Amniotic stem cell (primary cell): ENCODE measurements at places on chromosomes 3 and 15.
A peak's percentile ranks its signal among the peaks of the same experiment; 100 is the strongest.

DNA sequence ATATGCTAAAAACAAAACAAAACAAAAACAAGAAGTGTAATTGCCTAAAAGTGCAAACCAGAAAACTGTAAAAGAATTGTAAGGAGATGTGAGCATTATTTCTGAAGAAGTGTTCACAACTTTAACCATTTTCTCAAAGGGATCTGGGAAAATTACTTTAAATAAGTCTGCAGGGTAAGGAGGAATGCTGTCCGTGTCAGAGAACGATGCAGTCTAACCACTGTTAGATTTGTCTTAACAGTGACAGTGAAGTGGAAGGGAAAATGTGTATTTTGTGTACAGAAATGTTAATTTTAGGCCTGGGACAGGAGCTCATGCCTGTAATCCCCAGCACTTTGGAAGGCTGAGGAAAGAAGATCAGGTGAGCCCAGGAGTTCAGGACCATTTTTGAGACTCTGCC is 95.7 kb downstream of the DLG1 start:
- DNase-seq = no peak

GRCh38 chr15:37995461-37996347 is 61.3 kb downstream of the TMCO5A start:
- DNase-seq = peak; percentile 18

DNA sequence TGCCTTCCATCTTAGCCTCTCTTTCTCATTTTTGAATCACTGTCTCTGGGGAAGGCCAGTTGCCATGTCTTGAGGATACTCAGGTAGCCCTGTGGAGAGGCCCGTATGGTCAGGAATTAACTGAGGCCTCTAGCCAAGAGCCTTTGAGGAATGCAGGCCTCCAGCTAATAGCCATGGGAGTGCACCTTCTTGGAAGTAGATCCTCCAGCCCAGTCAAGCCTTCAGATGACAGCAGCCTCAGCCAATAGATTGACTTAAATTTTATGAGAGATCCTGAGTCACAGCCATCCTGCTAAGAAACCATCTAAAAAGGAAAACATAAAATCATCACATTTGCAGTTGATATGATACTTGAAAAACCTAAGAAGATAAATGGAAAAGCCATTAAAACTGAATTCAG is 112.5 kb upstream of the BNIP2 start:
- DNase-seq = no peak

DNA sequence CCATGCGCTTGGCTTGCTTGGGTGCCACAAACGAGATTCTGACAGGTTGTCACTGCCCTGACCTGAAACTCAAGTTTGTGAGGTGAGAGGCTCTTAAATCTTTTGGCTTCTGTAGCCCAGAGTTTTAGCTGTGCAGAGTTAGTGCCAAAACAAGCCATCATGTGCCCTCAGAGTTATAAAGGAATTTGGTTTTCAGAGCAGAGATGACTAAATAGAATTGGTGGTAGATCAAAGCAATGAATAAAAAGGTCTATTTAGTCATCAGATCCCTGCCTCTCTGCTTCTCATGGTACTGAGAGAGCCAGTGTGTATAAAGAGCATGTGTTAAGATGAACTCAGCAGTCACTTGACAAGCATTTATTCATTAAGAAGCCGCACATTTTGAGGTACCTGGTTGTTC is 207.5 kb upstream of the DPH6 start:
- no peak for DNase-seq

DNA sequence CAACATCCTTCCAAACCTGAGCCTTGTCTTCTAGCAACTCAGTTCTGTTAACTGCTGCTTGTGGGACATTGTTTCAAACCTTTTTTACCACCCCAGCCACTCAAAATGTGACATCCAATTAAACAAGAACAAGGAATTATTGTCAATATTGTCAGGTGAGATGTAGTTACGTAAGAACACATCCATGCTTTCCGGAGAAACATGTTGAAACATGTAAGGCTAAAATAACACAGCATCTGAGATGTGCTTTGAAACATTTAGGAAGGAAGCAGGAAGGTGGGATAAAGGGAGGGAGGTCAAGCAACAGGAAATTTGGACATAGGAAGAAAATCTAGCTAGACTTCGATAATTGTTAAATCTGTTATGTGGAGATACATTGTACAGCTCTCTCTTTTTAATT is 50.9 kb upstream of the PRICKLE2 start:
- DNase-seq = no peak

- no peak for DNase-seq
Measured at GRCh38 chr3:142106548-142106947, 42.8 kb downstream of the TFDP2 start.

DNA sequence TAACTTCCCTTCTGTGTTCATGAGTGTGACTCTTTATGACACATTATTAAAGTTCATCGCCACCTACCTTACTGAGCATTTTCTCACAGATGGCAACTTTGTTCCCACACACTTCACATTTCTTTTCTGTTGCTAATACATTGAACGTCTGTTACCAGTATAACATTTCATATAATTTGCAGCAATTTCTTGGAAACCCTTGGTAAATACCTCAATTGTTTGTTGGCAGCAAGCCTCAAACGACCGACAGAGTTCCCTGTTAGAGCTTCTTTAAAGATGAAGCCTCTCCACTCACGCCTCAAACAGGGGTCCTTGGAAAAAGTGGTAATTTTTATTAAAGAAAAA is 3.2 kb upstream of the CHSY1 start:
- no peak for DNase-seq

GRCh38 chr3:12901623-12902045 is 60.3 kb upstream of the RPL32 start:
- no peak for DNase-seq

DNA sequence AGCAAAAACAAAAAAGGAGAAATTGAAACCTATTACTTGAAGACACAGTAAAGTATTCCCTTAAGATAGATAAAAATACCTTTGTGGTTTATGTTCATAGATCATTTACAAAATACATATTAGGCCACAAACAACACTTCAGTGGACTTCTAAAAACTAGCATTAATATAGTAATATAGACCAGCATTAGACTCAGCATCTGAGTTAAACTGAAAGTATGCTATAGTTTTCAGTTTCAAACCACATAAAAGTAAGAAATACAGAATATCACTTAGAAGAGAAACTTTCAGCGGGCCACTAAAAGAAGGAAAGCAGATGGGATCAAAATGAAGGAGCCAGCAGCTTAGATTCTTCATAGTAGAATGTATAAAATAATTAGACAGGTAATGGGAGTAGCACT is 86.6 kb downstream of the MSL2 start:
- no peak for DNase-seq

- DNase-seq = no peak
Measured at GRCh38 chr3:169278092-169278491, 385.4 kb downstream of the MECOM start.

- DNase-seq = no peak
Measured at GRCh38 chr15:73231661-73232419, 136.9 kb downstream of the HCN4 start.

DNA sequence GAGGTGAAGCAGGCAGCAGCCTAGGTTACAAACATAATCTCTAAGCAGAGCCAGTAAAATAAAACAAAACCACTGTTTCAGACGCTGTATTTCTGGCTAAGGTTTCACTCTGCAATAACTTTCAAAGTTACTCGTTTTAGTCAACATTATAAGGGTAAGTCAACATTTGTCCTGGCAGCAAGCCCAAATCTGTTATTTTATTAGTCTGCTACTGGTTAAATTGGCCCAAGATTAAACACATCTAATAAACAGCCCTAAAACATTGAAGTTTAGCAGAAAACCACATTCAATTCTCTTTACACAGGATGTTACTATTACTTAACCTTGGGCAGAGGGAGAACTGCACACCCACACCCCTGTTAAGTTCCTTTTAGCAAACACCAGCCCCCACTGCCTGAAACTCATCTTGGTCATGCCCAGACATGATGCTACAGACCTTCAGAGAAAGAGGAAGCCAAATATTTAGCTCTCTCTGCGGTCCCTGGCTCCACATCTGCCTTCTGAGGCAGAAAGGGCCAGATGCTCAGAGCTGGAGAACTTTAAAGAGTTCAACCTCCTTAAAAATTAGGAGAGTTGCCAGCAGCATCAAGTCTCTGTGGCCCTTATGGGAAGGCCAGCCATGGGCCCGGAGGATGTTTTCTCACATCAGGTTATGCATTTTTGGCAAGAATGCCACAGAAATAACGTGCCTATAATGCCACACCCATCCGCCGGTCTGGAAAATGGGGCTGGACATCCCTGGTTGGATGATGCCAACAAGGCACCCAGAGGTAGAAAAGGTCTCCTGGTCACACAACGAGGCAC is 17.9 kb downstream of the ARHGEF3 start:
- DNase-seq = no peak

DNA sequence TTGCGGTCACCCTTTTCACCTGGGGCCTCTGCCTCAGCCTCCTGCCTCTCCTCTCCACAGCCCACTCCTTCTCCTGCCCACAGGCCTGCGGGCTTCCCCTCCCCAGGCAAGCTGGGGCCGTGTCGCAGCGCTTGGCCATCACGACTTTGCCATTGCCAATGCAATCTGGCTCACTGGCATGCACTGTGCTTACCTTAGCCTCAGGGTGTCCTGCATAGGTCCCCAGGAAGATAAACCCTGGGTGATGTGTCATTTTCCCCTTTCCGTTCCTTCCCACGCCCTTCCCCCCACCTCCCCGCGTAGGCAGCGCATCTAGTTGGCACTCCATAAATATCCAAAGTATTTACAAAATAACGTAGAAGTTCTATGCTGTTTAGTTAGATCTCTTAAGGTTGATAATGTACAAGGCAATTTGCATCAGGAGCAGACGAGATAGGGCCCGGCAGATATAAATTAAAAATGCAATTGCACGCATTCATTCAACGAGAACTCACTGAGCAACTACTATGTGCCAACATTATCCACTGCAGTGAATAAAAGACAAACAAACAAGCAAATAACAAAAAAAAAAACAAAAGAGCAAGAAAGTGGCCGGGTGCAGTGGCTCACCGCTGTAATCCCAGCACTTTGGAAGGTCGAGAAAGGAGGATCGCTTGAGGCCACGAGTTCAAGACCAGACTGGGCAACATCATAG is 973 bp upstream of the COPG1 start:
- no peak for DNase-seq

GRCh38 chr3:128180913-128181312 is 27.6 kb downstream of the EEFSEC start:
- no peak for DNase-seq

DNA sequence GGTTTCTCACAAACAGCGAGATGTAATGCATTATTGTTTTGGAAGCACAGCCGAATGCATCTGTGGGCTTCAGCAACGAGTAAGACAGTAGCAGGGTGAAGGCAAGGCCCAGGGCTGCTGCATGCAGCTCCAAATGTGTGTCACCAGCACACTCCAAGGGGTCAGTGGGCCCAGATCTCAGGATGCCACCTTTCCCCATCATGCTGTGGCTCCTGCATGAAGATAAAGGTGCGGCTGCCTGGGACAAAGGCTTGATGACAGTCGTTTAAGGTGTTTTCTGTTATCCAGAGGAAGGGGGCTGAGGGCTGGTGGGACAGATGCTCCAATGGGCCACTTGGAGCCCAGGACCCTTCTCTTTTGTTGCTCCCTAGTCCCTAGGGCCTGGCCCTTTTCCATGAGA is 13.2 kb downstream of the C3orf22 start:
- DNase-seq = no peak

DNA sequence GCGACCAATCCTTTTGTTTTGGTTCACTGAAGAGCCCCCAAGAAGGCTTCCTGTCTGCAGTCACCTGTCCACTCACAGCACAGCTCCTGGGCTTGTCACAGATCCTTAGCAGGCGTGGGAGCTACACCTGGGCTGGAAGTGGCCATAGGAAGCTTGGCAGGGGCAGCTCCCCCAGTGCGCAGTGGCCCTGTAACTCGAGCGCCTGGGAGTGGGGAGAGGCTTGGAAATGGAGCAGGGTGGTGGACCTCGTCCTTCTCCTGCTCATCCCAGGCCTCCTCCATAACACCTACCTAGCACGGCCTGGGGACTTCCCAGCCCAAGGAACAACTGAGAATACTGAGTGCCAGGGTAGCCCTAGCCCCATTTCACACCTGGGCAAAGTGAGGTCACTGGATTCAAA is 19.3 kb upstream of the TGM5 start:
- no peak for DNase-seq

GRCh38 chr3:105970283-105970682 is 101.5 kb upstream of the CBLB start:
- DNase-seq = no peak

- DNase-seq = no peak
Measured at GRCh38 chr3:185402561-185402960, 39.6 kb downstream of the MAP3K13 start.

DNA sequence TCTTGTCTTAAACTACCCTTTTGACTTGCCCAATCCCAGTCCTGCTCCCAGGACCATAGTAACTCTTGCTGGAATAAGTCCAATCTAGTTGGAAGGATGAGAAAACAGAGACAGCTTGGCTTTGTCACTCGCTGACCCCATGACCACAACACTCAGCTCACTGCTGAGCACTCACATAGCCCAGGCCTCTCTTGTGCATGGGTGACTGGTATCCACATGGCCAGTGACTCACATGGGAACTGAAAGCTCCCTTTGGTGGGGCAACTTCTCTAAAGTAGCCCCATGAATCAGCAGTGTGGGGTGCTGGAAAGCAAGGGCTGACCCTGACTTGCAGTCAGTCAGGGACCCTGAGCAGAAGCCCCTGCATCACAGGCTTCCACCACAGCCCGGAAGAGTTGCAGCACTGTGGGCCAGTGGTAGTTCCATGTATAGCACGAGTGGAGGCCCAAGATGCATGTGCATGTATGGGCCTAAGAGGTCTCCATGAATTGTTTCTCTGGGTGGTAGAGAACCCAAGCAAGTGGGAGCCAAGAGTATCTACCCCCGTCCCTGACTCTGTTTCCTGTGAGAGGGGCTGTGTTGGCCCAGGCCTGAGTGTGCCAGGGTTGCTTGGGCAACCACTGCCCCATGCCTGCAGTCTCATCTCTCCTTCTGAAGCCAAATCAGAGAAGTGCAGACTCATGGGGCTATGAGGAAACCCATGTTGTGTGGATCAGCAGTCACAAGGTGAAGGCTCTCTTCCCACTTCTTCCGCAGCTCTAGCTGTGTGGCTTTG is 62.1 kb upstream of the XCR1 start:
- peak; percentile 29 for DNase-seq

- no peak for DNase-seq
Measured at GRCh38 chr3:4387210-4388204, 79.6 kb downstream of the SUMF1 start.

DNA sequence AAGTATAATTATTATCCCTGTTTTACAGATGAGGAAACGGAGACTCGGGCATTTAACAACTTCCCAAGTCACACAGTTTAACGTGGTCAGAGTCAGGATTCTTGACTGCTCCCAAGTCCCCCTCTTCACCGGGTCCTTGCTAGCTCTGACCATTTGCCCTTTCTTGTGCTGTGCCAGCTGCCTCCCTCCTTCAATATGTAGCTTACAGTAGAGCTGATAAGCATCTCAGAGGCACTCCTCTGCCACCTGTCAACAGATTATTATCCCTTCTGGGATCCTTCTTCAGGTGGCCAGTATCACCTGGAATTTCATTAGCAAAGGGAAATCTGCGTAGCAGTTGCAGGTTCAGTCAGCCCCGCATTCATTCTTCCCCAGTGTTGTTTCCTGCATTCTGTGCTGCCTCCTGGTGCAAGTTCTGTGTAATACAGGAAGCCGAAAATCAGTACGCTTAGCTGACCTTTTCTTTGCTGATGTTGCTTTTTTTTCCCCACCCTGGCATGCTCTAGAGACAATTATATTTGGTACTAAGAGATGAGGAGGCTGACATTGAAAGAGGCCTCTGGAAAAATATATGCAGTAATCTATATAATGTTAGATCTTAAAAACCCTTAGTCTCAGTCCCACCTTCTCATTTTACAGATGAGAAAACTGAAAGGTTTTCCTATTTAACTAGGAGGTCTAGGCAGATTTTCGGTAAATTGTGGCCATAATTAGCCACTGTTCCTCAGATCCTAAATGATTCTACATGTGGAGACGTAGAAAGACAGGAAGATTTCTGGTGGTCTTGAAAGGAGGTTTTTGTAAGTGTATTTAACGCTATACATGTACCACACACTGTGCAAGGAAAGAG is 24.8 kb downstream of the TMOD2 start:
- DNase-seq = no peak
